ENCODE measurements at places on chromosomes 3 and 15.

- no peak for DNase-seq
Measured at GRCh38 chr3:116299646-116300081, 145.6 kb downstream of the LSAMP start.

GRCh38 chr3:139098391-139098790, 53.7 kb upstream of the PRR23C start:
- DNase-seq, result no peak

DNA sequence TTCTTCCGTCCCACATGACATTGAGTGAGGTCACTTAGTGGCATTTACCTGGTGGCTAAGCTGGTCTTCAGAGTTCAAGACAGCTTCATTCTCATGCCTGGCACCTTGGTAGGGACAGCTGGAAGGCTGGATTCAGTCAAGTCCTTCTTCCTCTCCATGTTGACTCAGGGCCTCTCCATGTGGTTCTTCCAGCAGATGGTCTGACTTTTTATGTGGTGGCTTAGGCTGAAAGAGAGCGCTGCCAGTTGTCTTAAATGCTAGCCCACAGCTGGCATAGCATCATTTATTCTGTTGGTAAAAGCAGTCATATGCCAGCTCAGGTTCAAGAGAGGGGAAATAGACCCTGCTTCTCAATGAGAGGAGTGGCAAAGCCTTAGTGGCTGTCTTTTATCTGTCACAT, 53.0 kb upstream of the CTDSPL start:
- DNase-seq, result no peak

GRCh38 chr3:188577539-188577938, 423.6 kb downstream of the LPP start:
- DNase-seq, result no peak

GRCh38 chr15:46280762-46281542, 646.1 kb downstream of the SQOR start:
- no peak for DNase-seq

DNA sequence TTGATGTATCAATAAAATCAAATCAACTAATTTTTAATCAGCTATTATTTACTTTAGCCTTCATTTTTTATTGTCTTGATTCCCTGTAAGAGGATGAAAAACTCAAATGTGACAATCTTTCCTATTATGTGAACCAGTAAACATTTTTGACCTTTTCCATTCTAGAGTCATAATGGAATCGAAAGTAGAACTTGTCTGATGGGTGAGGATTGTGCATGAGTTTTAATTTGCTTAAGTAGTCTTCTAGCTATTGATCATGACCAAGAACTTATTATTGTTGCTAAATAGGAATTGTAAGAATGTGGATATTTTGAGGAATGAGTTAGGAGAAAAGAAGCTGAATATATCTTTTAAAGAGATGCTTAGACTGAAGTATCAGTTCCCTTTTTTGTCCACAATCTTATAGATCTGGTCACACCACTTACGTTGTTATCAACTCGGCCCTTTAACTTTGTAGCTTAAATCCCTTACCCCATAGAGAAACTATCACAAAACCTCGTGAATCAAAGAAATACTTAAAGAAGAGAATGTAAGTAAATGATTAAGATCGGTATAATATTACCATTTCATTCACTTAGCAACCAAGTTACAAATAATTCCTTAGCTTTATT, 147.3 kb downstream of the TP63 start:
- no peak for DNase-seq

GRCh38 chr3:117853923-117854668, 1144.5 kb downstream of the TUSC7 start:
- no peak for DNase-seq

GRCh38 chr15:78536134-78536533, 4.1 kb upstream of the PSMA4 start:
- no peak for DNase-seq

DNA sequence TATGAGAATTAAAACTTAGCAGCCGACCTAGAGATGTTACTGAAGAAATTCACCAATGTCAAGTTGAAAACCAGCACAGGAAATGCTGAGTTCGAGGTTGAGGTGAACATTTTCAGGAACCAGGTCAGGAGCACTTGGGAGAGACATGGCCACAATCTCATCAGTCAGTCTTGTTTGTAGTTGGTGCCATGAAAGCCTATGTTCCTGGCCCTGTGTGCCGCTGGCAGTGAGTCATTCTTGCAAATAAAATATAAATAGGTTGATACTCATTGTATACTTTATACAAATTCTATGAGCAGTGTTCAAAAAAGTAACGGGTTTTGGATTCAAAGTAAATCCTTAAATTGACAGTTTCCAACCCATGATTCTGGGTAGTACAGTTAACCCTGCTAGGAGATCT, 1.5 kb upstream of the FSIP1 start:
- no peak for DNase-seq

DNA sequence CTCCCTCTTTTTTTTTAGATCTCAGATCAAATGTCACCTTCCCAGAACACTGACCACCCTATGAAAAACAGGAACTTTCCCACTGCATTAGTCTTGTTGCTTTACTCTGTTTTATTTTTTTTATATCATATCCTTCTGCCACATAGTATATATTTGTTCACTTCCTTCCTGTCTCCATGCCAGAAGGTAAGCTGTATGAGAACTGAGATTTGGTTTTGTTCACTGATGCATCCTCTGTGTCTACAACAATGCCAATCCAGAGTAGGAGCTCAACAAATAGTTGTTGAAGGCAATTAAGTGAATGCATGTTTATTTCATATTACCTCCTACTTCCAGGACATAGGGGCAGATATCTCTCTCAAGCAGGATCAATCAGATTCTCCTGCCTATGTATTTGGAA, 114.4 kb downstream of the TPRG1 start:
- no peak for DNase-seq

Measured in progenitor cell of endocrine pancreas (in vitro differentiated cells).